AG04450 (cell line): ENCODE measurements at places on chromosomes 11 and 22. TPM values are rescaled to one million over a fixed set of nuclear protein-coding genes. Genes with fewer than 3 reads are reported as not detected.

DNA sequence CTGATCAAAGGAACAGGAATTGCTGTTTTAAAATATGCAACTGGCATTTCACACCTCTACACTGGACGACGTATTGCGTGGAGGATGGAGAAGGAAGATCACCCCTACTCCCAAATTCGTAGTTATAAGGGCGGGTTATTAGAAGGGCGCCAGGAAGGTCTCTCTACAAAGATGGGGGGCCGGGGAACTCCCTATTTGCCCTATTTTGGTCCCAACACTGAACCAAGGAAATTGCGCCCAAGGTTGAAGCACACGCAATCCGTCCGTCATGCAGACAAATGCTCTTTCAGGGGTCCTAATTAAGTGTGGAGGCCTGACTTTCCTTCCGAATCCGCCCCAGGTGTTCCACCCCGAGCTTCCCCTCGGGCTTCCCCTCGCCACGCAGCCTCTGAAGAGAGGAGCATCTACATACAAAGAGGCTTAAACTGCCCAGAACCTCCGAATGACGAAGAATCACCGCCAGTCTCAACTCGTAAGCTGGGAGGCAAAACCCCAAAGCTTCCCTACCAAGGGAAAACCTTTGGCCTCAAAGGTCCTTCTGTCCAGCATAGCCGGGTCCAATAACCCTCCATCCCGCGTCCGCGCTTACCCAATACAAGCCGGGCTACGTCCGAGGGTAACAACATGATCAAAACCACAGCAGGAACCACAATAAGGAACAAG, 396 bp downstream of the NPAT start:
- DNase-seq: no peak

- no peak for DNase-seq
These were observed 183.8 kb upstream of the NTM start for GRCh38 chr11:131186629-131187101.

DNA sequence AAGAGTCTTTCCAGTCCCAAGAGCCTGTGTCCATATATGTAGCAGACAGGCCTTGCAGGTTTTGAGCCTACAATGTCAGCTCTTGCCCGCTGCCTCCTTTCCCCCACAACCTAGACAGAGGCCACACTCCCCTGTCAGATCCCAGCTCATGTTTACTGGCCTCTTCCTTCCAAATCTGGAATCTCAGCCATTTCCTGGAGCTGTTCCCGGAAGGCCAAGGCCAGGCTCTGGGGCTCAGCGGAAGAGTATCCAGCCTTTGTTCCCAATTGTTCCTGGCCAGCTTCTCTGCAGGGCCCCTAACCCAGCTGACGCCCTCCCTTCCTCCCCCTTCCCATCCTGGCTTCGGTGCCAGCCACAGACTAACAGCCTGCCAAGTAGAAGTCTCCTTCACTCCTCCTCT, 1.0 kb upstream of the ROBO4 start:
- peak; percentile 21 for DNase-seq

The TRPM5 gene
- polyA plus RNA-seq: not detected in 2 replicates

The YAP1 gene
- 117 and 144 TPM in 2 replicates for polyA plus RNA-seq

GRCh38 chr11:69831985-69832384, 12.8 kb upstream of the FGF3 start:
- DNase-seq: no peak

The POU2AF2 gene
- polyA plus RNA-seq: not detected in 2 replicates

DNA sequence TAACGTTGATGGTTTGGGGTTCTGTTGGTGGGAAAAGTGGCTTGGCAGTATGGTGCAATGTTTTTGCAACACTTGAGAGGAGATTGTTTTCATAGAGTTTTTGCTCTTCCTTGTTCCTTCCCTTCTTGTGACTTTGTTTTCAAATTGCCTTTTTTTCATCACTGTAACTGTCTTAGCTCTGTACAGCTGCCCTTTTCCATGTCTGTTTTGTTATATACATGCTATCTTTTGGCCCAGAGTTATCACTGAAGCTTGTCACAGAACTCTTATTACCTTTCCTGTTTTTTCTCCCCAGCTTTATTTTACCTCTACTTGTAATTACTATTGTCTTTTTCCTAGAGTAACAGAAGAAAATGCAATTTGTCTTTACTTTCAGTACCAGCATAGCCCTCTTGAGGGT, 154.1 kb downstream of the DDX10 start:
- DNase-seq: no peak

GRCh38 chr11:15636521-15637089, 521.9 kb downstream of the INSC start:
- DNase-seq: no peak

The OR5D13 gene
- not detected in 2 replicates for polyA plus RNA-seq

GRCh38 chr11:6626971-6627761, 7.9 kb upstream of the TPP1 start:
- no peak for DNase-seq

- no peak for DNase-seq
These were observed 44.0 kb downstream of the MRTFA start for GRCh38 chr22:40592352-40593113.
